ENCODE measurements at places on chromosomes 7 and 10.

- no peak for DNase-seq
These were observed 26.4 kb upstream of the CALN1 start for GRCh38 chr7:72438491-72438890.

DNA sequence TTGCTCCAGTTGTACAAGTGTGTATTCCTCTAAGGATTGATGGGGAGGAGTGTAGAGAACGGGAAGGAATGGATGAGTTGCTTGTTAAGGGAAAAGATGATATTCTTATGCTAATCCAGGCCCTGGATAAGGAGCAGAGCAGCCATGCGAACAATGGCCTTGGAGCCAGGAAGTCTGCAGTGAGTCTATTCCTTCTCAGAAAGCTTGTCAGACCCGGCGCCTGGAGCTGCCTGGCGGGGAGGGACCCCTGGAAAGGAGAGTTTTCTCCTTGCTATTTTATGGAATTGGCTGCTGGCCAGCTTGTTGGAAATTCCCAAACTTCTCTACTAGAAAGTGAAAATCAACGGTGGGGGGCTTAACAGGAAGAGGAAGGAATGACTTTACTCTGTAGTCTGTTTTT is 89.1 kb downstream of the MMRN2 start:
- DNase-seq, result no peak

GRCh38 chr7:39615350-39615975 is 7.9 kb upstream of the RALA start:
- no peak for DNase-seq

- DNase-seq, result no peak
These were observed 186.3 kb downstream of the PRPF18 start for GRCh38 chr10:13773043-13773442.

GRCh38 chr10:43968076-43968475 is 319.4 kb upstream of the ZNF32 start:
- no peak for DNase-seq

DNA sequence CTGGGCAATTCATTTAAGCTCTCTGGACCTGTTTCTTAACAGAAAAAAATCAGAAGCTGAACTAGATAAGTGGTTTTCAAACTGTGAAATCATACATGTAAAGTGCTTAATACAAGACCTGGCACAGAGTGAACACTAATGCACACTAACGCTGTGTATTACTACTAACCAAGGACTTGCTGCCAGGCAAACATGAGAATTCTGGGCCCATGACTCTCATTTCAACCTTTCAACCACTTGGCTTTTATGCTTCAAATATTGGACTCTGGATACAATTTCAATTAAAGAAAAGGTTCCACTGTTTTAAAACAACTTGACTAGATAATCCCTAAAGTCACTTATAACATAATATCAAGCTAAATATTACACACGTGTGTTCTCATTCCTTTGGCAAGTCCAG is 73.4 kb downstream of the SRPK2 start:
- no peak for DNase-seq

Data from amniotic stem cell (primary cell).